ENCODE measurements at places on chromosomes 11 and 22.
A peak's percentile ranks its signal among the peaks of the same experiment; 100 is the strongest.

DNA sequence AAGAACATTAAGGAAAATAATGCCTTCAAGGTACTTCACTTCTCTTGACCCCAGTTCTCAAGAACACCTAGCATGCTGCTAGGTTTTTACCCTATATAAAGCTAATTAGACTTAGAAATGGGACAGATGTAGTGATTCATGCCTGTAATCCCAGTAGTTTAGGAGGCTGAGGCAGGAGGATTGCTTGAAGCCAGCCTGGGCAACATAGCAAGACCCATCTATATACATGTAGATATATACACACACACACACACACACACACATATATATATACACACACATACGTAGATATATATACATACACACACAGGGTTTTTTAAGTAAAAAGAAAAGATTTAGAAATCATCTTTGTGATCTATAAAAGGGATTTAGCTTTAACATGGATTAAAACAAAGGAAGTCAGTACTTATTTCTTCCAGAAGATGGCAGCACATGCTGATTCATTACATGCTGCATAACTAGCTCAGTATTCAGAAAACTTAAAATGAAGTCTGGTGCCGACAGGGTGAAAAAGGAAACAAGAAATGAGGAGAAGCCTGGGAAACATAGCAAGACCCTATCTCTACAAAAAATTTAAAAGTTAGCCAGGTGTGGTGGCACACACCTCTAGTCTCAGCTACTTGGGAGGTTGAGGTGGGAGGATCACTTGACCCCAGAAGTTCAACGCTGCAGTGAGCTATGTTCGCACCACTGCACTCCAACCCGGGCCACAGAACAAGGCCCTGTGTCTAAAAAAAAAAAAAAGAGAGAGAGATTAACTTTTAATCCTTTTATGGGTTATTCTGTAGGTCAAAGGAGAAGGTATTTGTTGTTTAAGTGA is 28.5 kb upstream of the RBX1 start:
- peak; percentile 72 for DNase-seq

GRCh38 chr11:104984808-104985207 is 16.4 kb upstream of the CASP4 start:
- no peak for DNase-seq

- no peak for DNase-seq
Observed at GRCh38 chr11:48081151-48082010, 101.0 kb downstream of the PTPRJ start.

DNA sequence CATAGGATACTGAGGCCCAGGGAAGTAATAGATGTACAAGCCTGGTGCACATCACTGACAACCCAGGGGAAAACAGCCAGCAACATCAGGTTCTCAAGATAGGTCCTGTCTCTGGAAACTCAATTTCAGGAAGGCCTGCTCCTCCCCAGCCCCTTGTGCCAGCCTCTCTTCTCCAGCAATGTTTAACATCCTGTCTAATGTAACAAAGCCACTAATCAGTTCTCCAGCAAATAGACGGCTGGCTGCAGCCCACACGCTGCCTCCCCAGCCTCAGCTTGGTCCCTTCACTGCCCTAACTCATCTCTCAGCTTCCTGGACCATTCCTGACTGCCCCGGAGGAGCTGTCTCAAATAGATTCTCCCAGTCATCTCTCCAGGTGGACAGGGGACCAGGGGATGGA is 37.8 kb downstream of the RPL27A start:
- no peak for DNase-seq

GRCh38 chr11:21615955-21616371 is 576.9 kb upstream of the ANO5 start:
- no peak for DNase-seq

- no peak for DNase-seq
Observed at GRCh38 chr11:133903875-133904817, 52.6 kb downstream of the IGSF9B start.

DNA sequence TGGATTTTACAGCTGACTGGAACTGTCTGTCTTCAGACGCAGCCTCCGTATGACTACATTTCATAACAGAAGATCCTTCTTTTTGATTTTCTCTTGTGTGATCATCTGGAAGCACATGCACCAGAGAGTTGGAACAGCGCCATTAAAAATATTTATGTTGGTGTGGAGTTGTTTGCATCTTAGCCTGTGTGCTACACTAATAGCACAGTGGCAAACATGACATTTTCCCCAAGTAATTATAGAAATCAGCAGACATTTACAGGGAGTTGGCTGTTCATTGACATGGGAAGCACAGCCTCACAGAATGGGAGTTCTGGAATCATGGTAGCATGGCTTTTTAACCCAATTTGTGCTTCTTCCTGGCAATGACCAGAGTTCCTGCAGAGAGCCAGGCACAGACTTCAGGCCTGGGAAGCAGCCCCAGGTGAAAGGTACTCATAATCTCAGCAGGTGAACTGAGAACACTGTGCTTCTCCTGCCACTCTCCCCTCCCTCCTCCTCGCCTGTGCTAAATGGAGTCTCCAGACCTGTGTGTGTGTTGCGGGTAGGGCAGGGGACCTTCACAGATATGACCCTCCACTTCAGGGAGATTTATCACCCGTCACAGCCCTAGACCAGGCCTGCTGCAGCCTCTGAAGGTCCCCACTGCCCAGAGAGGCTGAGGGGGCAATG is 82.8 kb upstream of the PLET1 start:
- DNase-seq = no peak

- no peak for DNase-seq
Observed at GRCh38 chr11:118845369-118845768, 38.3 kb upstream of the CXCR5 start.

GRCh38 chr11:94730153-94730552 is 38.0 kb upstream of the AMOTL1 start:
- DNase-seq = no peak

- no peak for DNase-seq
Observed at GRCh38 chr22:43642319-43643206, 169.5 kb downstream of the EFCAB6 start.

DNA sequence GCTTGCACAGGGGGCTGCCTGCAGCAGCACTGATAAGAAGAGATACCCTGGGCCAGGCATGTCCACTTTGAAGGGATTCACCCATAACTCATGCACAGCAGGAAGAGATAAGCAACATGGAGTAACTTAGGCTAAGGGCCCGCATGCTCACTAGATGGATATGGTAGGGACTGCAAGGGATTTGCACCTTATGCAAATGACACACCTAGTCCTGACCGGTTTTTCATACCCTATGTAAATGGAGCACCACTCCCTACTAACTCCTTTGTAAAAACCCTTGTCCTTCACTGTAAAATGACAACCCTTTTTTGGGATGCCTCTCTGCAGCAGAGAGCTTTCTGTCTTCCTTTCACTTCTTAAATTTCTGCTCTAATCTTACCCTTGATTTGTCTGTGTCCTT is 658.9 kb upstream of the CCDC179 start:
- no peak for DNase-seq

DNA sequence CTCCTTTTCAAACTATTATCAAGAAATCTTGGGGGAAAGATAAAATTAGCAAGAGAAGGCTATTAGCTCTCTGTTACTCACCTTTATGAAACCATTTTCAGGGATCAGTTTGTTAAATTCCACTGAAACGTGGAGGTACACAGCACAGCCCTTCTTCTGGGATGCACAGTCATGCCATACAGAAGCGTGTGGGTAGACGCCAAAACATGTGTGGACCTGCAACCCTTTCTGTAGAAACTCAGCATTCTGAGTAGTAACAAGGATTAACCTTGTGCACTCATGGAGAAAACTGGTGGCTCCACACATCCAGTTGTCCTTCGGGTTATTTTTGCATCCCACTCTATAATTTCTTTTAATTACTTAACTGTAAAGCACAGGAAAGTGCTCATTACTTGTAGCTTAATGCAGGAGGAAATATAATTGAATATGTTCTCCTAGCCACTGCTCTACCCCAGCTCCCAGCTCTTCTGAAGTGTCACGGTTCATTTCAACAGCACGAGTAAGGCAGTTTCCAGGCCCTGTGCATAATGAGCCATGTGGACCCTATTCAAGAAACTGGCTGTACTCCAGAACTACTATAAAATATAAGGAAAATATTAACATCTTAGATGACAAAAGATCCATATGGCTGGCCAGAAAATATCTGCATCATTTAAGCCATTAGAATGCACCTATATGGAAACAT is 26.1 kb downstream of the BDNF start:
- no peak for DNase-seq

GRCh38 chr11:88188251-88188931 is 13.1 kb upstream of the RAB38 start:
- no peak for DNase-seq

DNA sequence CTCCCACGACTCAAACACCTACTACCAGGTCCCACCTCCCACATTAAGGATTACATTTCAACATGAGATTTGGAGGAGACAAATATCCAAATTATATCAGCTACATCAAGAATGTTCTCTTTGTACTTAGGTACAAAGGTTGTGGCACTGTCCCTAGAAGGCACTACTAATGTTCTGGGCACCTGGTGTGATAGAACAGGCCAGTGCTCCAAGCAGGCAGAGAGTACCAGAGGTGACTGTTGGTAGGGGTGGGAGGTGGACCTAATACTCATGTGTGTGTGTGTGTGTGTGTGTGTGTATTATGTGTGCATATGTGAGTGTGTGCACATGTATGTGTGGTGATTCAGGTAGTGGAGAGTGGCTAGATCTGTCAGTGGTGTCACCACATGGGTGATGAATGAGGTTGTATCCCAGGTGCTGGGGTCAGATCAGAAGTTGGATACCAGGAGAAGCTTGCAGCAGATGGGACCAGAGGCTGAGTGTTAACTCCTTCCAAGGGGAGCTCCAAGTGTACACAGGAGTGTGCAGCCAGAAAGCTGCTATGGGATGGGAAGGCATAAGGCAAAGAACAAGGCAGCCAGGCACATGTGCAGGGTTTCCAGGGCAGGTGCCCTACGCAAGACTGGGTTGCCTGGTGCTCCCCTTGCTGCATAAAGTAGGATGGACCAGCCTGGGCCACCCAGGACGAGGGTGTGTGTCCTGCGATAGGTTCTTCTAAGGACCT is 17.7 kb upstream of the NNMT start:
- DNase-seq = no peak

DNA sequence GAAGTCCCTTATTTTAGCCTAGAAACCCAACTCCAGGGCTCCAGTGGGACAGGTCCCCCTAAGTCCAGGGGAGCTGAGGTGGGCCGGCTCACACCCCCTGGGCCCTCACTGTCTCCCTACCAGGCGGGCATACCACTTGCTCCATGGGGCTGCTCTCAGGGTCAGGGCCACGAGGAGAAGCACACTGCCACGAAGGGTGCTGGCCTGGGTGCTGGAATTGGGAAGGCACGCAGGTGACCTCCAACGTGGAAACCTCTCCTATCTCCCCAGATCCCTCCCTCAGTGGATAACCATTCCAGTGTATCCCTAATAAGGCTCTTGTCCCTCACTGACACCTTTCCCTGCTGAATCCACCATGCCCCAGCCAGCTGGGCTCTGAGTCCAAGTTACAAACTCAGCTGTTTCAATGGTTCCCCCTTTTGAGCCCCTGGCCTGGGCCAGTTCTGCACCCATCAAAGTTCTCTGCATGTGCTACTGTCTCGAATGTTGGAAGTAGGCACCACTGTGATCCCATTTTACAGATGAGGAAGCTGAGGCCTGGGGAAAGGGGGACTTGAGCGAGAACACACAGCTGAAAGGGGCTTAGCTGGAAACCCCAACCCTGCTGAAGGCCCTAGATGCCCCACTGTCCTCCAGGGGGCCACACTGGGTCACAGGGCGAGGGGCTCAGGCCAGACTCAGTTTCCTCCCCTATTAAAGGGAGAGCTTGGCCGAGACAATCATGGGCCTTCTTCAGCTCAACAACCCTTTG is 1.5 kb downstream of the SHISAL1 start:
- DNase-seq = no peak

Data from right renal cortex interstitium (tissue), 3 donors.